Activated CD8-positive, alpha-beta T cell treated with anti-CD3 and anti-CD28 coated beads, Interleukin-2, amount 10 ng/mL, durations not matched to agents 7 days and 5 days (primary cell): ENCODE measurements at places on chromosomes 11 and 22.

DNA sequence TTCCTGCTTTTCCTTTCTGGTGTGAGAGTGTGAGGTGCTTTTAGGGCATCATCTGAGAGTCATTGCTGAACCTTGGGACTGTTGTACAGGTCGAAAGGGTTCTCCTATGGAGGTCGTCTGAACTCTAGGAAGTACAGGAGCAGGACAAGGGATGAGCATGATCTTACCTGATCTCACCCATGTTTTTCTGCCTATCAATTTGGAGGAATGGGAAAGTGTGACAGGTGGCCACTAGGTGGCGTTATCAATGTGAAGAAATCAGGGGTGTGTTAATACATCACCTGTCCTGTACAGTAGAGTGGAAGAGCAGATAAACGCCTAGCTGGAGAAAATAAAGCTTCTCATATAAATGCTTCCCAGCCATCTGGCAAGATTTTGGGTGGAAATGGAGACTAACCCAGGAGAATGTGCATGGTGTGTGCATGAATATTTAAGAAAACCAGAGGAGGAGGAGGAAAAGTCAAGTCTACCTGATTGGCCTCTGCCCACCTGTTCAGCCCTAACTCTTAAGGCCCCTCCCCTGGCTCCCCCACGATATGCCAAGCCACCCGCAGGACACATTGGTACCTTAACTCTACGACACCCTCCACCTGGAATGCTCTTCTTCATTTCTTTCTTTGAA is 72.0 kb upstream of the NARS2 start:
- peaks cover 2% of the 10 kb centered on the region for H3K4me1 ChIP-seq
- H3K36me3 ChIP-seq, result no peaks in the 10 kb centered on the region
- no peak overlapping the region for H3K4me3 ChIP-seq
- DNase-seq, result peak; percentile 73

DNA sequence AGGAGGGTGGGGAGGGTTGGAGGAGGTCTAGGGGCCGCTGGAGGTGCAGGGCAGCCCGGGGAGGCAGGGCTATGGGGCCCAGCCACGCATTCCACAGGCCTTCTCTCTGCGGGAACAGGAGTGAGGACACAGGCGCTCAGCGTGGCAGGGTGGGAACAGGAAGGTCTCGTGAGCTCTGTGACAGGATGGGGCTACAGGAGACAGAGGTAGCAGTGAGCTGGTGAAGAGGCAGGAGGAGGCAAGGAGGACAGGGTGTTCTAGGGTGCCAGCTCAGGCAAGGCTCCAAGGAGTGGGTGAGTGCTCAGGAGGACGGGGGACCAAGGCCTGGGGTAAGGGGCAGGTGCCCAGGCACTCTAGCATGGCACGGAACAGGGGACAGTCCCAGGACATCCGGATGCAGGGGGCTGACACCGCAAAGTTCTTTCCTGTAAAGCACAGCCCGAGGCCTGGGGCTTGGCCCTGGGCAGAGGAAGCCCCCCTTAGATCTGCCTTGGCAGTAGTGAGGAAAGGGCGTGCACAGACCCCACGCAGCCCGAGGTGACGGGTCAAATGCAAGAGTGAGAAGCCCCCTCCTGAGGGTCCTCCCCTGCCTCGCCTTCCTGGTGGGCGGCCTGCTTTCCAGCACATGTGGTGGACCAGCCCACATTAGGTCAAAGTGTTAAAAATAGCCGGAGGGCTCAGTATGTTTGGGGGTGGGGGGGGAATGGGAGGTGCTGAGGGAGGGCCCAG is 4.7 kb upstream of the NEAT1 start:
- peak; percentile 57 for DNase-seq
- peaks cover 58% of the 10 kb centered on the region for H3K4me1 ChIP-seq
- peaks cover 5% of the 10 kb centered on the region for H3K36me3 ChIP-seq
- H3K27me3 ChIP-seq, result peaks cover 2% of the 10 kb centered on the region
- peak overlapping the region; percentile 100 for H3K27ac ChIP-seq
- peak overlapping the region; percentile 87 for H3K4me3 ChIP-seq

DNA sequence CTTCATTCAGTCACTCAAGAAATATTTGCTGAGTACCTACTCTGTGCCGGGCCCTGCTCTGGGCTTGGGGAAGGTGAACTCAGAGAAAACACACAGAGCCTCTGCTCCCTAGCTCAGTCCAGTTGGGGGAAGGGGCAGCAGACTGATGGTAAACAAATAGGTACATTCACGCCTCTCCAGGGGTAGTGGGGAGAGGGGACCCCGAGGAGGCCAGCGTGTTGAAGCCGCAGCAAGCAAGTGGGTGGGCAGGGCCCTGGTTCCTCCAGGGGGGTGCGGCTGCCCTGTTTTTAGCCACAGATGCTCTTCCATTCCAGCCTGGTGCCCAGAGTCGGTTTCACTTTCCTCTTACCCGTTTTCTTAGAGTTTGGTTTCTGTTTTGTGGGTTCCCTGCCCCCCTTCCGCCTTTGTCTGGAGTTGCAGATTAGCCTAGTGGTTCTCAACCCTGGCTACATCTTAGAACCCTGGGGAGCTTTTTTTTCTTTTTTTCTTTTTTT is 8.7 kb downstream of the DRAP1 start:
- H3K4me3 ChIP-seq, result peak overlapping the region; percentile 73
- no peaks in the 10 kb centered on the region for H3K27me3 ChIP-seq
- peaks cover 25% of the 10 kb centered on the region for H3K36me3 ChIP-seq
- peak overlapping the region; percentile 96 for H3K27ac ChIP-seq
- H3K4me1 ChIP-seq, result peaks cover 61% of the 10 kb centered on the region

GRCh38 chr11:60797846-60798630 is 12.9 kb downstream of the MS4A10 start:
- DNase-seq, result no peak
- no peaks in the 10 kb centered on the region for H3K4me1 ChIP-seq
- no peak overlapping the region for H3K4me3 ChIP-seq
- H3K27me3 ChIP-seq, result peaks cover 7% of the 10 kb centered on the region
- H3K27ac ChIP-seq, result no peak overlapping the region

GRCh38 chr11:122869622-122870021 is 12.9 kb upstream of the JHY start:
- H3K36me3 ChIP-seq, result peaks cover 22% of the 10 kb centered on the region
- H3K4me3 ChIP-seq, result no peak overlapping the region
- H3K27me3 ChIP-seq, result no peaks in the 10 kb centered on the region
